ENCODE measurements at places on chromosomes 4 and X.

DNA sequence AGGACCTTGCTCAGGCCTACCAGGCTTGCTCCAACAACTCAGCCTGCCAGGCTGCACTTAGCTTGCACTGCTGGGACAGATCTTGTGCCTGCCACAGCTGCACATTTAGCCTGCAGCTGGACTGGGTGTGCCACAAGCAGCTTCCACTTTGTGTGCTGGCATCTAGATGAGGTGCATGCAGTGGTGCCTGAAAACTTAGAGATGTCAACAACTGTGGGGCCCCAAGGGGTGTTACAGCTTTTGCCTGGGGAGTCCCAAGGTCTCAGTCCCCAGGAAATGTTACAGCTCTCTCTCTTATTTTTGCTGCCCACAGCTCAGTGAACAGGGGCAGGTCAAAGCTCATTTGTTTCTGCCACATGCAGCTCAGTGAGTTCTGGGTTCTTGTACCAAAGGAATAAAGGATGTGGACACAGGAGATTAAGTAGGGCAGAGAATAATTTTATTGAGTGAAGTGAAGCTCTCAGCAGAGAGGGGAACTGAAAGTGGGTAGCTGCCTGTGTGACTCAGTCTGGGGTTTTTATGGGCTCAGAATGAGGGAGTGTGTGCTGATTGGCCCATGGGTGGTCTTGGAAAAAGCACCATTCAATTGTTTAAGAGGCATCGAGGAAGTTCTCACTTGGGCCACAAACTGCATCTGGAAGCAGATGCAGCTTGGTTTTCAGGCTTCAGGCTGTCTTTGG, 828.3 kb downstream of the TECRL start:
- DNase-seq, result no peak

DNA sequence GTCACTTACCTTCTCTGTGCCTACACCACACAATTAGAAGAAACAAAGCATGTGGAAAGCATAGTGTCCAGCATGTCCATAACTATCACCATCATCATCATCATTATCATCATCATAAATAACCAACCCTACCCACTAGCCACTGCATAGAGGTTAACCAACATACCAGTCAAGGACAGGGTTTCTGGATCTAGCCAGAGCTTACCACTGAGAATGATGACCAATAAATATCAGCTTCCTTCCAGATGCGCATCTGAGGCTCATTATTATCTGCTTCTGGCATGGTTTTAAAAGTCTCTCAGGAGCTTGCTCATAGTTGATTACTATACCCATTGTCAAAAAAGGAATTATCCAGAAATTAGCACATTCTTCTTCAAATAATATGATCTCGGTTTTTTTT, 25.5 kb upstream of the MYOZ2 start:
- DNase-seq, result no peak

DNA sequence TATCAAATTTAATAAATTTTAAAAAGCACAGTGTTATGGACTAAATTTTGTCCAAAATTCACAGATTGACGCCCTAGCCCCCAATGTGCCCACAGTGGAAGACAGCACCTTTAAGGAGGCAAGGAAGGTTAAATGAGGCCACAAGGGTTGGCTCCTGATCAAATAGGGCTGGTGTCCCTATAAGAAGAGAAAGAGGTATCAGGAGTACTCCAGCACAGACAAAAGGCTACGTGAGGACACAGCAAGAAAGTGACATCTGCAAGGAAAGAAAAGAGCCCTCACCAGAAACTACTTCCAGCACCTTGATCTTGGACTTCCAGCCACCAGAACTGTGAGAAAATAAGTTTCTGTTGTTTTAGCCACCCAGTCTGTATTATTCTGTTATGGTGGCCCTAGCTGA, 48.8 kb downstream of the FAM13A start:
- DNase-seq, result no peak

DNA sequence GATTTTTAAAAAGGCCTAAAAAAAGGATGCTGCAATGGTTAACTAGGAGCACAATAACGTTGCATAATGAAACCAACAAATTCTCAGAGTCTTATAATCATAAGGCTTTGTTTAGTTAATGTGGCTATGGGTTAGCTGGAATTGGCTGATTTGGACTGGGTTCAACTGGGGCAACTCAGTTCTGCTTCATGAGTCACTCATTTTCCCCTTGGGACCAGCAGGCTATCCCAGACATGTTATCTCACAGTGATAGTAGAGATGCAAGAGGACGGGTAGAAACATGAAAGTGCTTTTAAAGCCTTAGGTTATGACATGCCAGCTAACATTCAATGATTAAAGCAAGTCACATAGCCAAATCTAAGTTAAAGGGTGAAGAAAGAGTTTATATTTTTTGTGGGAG, 189.2 kb upstream of the GK2 start:
- no peak for DNase-seq

- DNase-seq, result no peak
Measured at GRCh38 chrX:73817393-73818199, 254.6 kb downstream of the CHIC1 start.

DNA sequence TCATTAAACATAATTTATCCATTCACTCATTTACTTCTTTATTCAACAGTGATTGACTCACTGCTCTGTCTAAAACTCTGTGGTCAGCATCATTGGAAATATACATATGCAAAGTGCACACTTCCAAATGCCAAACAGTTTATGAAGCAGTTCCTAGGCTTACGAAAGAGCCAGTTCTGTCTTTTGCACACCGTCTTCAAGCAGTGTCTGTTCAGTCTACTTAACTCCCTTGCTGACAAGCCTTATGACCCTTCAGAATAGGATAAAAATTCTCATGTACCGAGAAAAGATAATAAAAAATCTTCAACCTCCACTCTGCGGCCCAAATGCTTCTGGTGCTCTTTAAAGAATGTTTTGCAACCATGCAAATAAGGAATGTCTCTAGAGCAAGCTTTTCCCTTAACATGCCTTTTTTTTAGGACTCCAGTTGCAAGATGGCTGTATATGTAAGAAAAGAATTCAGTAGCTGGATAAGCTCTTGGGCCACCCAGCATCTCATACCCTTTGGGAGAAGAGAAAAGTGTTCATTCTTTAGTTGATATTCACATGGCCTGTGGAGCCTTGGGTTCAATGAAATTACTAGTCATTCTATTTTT, 1037.0 kb upstream of the SLIT2 start:
- no peak for DNase-seq

Measured in liver (tissue), 10 donors.